Caco-2 (cell line): ENCODE measurements at places on chromosomes 6 and 20.

DNA sequence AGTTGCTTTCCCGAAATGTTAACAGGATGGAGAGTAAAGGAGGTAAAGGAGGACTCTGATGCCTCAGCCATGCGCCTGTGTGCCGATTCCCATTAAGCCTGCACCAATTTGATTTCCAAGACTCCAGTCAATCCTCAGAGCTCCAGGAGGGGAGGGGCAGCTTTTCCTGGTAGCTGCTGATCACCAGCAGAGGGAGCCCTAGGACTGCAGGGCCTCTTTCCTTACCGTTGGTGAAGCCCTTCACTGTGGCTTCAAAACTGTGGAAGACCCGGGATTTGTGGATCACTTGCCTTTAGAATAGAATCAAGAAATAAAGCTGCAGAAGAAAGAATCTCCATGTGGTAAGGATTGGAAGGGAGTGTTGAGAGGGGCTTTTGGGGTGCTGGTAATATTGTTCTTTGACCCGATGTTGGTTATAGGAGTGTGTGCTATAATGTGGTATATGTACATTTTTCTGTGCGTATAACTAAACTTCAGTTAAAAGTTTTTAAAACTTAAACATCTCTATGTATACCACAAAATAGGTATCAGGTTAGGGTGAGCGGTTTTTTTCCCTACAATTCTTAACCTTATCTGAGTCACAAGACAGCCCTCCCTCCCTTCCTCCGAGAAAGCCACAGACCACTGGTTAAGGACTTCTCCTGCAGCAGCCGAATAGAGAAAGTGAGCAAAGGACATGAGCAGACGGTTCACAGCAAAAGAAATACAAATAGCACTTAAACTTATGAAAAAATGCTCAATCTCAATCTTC lies 6.9 kb upstream of the OSER1 start:
- DNase-seq = peak; percentile 92

DNA sequence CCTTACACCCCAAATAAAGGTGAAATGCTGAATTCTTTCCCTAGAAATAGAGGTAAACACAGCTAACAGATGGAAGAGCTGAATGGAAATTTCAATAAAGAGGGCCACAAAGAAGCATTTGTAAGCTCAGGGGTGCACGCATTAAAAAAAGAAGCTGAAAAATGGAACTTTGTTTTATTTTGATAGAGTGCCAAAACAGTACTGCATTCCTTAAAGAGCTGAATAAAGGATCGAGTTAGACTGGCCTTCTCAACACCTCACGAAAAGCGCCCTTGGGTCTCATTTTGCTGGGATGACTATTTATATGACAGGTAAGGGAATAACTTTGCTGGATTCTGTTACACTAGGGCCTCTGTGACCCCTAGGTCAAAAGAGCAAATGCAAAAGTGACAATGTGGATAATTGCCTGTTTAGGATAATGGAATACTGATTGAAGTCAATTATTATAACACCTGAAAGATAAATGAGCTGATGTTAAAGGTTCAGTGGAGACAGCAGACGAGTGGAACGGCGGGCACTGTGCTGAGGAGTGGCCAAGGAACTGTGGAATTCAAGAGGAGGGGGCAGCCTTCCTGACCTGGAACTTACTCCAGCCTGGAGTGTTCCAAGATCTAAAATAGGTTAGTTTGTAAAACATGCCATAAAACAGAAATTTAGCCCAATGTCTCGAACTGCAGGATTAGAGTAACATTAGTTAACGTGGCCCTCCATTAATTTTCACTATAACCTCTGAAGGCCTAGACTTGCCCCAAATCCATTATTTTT lies 168.4 kb downstream of the FOXC1 start:
- DNase-seq = no peak

DNA sequence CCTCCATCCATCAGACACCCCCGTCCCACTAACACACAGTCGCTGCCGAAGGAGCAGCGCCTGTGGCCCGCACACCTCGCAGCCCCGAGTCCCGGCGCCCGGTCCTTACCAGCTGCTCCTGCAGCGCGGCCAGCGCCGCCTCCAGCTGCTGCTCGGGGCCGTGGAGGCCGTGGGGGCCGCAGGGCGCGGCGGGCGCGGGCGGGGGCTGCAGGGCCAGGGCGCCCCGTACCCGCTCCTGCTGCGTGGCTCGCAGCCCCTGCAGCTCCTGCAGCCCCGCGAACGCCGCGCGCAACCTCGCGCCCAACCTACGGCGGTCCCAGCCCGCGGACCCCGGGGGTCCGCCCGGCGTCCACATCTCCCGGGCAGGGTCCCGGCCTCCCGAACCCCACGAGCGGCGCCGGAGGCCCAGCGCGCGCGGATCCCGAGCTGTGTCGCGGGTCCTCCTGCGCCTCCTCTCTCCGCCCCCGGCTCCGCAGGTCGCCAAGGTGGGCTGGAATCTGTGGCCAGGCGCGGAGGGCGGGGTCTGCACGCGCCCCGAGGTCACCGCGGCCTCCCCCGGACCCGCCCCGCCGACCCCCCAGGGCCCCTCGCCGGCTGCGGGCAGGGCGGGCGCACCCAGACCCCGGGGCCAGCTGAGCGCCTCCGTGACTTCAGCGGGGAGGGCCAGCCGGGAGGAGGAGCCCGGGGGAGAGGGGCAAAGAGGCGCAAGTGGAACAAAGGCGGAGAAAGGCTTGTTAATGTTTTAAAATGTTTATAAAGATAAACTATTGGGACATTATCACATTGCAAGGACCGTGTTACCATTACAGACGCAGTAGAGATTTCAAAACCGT lies at the start of gene DACT2:
TSS of gene DACT2 (minus strand) at position 499 of the 833 bp plus-strand sequence. CDS start at position 355, 144 bp downstream.
- DNase-seq = peak; percentile 76

GRCh38 chr6:14089224-14089623 lies 28.3 kb upstream of the CD83 start:
- no peak for DNase-seq

DNA sequence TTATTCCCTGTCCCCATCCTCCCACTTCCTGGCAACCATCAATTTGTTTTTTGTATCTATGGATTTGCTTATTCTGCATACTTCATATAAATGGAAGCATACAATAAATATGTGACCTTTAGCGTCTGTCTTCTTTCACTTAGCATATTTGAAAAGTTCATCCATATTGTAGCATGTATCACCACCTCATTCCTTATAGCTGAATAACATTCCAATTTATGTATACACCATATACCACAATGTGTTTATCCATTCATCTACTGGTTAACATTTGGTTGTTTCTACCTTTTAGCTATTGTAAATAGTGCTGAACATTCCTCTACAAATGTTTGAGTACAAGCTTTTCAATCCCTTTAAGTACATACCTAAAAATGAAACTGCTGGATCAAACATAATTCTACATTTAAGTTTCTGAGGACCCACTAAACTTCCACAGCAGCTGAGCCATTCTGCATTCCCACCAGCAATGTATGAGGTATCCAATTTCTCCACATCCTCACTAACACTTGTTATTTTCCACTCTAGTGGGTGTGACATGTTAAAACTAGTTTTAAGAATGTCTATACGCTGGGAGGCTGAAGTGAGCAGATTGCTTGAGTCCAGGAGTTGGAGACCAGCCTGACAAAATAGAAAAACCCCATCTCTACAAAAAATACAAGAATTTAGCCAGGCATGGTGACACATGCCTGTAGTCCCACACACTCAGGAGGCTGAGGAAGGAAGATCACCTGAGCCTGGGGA lies 32.9 kb downstream of the NUDT3 start:
- DNase-seq = no peak

DNA sequence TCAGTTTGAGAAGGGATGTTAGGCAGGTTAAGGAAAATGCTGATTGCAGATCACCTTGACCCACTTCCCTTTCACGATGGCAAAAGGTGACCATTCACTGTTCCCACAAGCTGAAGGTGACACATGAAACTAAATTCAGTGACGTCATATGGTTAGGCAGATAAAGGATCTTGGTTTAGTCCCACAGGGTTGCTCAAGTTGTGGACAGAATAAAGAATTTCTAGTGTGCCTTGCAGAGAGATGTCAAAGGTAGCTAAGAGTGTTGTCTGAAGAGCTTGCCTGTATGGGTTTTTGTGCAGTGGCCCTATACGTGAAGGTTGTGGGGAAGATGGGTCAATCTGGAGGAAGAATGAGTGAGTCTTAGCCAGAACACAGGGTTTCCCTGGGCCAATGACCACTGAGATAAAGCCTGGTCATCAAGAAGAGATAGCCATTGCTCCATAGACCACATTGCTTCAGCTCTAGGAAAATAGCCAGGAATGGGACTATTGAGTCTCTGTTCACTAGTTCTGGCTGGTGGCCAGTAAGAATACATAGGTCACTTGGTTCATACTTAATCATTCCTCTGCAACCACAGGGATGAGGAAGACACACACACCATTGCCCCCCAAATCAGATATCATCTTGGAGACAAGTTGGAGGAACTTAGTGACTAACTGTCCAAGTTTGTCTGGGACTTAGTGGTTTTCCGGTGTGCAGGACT lies 148.5 kb upstream of the ATXN1 start:
- no peak for DNase-seq

GRCh38 chr6:136117081-136117480 lies 133.0 kb downstream of the MTFR2 start:
- no peak for DNase-seq

DNA sequence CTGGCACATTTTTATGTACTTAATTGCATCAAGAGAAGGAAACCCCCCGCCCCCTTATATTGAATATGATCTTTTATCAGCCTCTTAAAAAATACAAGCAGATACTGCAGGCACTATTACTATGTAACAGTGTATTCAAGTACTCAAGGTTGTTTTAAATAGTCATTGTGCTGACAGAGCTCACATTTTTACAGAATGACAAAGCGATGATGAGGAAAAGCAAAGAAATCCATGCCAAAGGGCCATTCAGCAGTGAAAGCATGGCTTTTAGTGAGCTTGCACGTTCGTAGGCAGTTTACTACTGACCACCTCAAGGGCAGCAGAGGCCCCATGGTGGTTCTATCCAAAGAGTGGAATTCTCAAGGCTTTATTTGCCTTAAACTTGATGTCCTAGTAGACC lies 146.8 kb downstream of the RPS12 start:
- DNase-seq = no peak

GRCh38 chr6:52310932-52311331 lies 26.4 kb upstream of the MCM3 start:
- DNase-seq = no peak

- no peak for DNase-seq
Measured at GRCh38 chr6:114735025-114735735, 392.4 kb upstream of the HS3ST5 start.

- DNase-seq = no peak
Measured at GRCh38 chr20:18259730-18260129, 28.6 kb upstream of the ZNF133 start.

GRCh38 chr20:33110147-33110825 lies 30.8 kb downstream of the BPIFB4 start:
- DNase-seq = no peak

GRCh38 chr20:47850146-47850545 lies 64.9 kb upstream of the SULF2 start:
- no peak for DNase-seq

- no peak for DNase-seq
Measured at GRCh38 chr6:45478240-45478639, 100.5 kb upstream of the SUPT3H start.

GRCh38 chr6:32129297-32130088 lies 595 bp downstream of the FKBPL start:
- DNase-seq = no peak

GRCh38 chr20:16654858-16655535 lies 74.8 kb upstream of the SNRPB2 start:
- DNase-seq = no peak

GRCh38 chr20:973785-974194 lies 28.3 kb downstream of the RSPO4 start:
- DNase-seq = peak; percentile 51

DNA sequence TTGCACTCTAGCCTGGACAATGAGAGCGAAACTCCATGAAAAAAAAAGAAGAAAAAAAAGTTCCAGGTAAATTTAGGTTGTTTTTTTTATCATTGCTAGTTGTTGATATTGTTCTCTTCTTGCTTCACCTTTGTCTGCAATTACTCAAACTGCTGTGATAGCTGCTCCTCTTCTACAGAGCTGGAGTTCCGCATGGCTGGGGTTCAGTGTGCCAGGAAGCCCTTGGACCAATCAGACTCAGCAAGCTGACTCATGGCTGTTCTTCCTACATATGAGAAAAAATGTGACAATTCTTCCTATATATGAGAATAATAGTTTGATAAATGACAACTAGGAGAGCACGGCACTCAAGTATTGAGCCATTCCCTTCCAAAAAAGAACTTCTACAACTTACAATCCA lies 28.4 kb downstream of the DPPA5 start:
- no peak for DNase-seq

DNA sequence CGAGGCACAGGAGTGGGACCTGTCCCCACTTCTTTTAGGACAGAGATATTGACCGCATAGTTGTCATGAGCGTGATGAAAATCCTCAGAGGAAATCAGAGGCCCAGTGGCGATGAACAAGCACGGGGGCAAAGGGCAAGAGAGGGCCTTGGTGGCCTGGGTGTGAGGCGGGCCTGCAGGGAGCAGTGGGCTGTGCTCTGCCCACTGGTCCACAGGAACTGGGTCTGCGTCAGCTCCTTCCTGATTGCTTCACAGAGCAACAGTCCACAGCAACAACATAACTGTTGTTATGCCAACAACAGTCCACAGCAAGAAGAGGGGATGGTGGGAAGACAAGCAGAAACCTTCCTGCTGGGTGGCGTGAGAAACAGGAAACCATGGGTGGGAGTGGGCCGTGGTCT lies 335.6 kb downstream of the ZFAND3 start:
- no peak for DNase-seq
